ENCODE measurements at places on chromosomes 1 and 21.

- no peak for DNase-seq
Observed at GRCh38 chr1:215407575-215407974, 159.5 kb upstream of the KCTD3 start.

DNA sequence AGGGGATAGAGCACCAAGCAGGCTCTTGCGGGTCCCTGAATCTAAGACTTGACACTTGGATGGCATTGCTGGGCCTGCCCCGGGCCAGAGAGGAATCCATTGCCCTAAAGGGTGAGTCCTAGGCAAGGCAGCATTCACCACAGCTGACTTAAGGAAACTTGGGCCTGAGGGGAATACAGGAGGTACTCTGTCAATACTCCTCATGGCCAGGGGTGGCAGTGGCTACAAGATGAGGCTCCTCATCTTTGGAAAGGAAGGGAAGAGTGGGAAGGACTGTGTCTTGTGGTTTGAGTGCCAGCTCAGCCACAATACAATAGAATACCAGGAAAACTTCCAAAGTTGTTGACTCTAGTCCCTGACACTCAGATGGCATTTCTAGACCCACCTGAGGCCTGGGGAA, 5.1 kb downstream of the KRTAP22-1 start:
- no peak for DNase-seq

DNA sequence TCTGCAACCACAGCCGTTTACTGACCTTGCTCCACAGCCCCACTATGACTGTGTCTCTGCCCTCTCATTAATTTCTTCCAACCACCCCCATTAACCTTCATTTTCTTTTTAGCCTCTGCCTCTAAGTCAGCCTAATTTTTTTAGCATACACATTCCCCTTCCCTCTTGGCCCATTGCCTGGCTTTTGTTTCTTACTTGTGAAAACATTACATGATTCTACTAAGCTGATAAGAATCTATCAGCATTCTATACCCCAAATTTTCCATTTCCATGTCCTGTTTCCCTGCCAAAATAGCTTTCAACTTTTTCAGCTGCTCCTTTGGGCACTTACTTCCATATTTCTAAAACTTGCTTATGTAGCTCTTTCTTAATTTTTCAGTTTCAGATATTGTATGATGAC, 79.8 kb downstream of the PCP4 start:
- no peak for DNase-seq

GRCh38 chr1:160951443-160952128, 3.0 kb downstream of the ITLN2 start:
- peak; percentile 46 for DNase-seq

GRCh38 chr1:185837711-185838110, 103.5 kb downstream of the HMCN1 start:
- DNase-seq: no peak

GRCh38 chr1:17199267-17200044, 5.5 kb upstream of the PADI1 start:
- DNase-seq: peak; percentile 9

GRCh38 chr1:167057241-167057688, 32.9 kb downstream of the GPA33 start:
- no peak for DNase-seq

Data from activated B cell treated with CpG ODN at 0.5 μM for 24 hours (primary cell).